ENCODE measurements at places on chromosomes 6 and 20.
A peak's percentile ranks its signal among the peaks of the same experiment; 100 is the strongest.

DNA sequence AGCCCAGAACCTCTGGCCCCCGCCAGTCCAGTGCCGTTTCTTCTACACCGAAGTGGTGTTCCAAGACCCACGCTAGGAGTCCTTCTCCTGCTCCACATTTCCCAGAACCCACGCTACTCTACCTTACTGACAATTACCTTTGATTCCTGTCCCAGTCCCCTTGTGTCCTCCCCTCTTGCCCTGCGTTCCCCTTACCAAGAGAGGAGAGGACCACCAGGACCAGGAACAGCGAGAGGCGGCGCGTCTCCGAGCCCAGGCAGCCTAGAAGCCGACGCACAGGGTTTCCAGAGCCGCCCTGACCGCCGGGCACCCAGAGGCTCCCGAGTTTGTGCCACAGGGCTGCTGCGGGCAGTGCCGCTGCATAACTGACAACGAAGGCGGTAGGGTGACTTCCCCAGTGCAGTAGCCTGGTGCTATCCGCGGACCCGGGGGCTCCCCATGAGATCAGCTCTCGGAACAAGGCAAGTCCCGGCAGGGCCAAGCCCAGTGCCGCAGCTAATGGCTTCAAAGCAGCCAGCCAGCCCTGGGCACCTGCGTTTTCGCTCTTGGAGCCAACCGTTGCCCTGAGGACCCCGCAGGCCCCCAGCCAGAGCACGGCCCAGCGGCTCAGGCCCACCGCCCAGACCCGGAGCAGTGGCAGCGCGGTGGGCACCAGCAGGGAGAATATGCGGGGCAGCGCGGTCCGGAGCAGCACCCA, 512 bp downstream of the TAP1 start:
- peak; percentile 24 for DNase-seq

DNA sequence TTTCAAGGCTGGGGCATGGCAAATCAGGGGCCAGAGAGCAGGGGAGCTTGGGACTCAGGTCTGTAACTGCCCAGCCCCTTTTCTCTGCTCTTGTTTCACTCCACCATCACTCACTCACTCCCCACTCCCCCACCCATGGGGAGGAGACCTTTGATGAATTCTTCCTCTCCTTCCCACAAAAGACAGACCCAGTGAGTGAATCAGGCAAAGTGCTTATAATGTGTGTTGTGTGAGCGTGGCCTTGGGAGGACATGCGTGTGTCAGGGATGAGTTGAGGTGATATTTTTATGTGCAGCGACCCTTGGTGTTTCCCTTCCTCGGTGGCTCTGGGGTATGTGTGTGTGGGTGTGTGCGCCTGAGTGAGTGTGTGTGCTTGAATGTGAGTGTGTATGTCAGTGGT, 1.0 kb upstream of the CUL9 start:
- no peak for DNase-seq

DNA sequence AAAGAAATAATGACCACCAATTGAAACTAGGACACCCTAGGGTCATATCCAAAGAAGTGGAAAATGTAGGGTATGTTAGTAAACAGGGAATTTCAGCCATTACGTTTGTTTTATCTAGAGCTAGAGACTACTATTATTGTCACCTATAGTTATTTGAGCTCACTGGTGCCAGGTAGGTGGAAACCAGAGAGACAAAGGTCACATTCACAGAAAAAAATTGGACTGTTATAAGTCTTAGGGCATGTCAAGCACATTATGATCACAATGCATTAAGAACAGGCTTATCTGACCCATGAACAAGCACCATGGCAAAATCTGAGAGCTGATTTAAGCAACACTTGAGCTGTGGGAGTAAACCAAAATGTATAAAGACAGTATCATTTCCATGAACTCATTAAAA, 530.1 kb upstream of the CITED2 start:
- no peak for DNase-seq

GRCh38 chr6:20533746-20534294, 437 bp upstream of the CDKAL1 start:
- DNase-seq: no peak

DNA sequence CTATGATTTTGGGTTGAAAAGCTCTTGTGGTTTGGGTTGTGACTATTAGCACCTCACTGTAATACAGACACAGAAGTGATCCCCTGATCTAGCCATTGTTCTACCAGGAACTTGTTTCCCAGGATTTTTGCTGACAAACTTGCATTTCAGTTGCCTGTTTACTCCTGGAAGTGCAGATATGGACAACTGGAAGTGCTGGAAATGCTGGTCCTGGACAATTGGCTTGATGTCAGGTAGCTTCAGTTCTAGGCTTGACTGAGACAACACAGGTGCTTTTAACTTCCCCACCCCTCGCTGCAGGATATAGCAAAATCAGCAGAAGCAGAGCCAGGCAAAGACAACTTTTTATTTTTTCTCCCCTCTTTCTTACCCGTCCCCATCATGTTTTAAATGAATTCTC, 27.1 kb upstream of the FBXO30 start:
- no peak for DNase-seq

DNA sequence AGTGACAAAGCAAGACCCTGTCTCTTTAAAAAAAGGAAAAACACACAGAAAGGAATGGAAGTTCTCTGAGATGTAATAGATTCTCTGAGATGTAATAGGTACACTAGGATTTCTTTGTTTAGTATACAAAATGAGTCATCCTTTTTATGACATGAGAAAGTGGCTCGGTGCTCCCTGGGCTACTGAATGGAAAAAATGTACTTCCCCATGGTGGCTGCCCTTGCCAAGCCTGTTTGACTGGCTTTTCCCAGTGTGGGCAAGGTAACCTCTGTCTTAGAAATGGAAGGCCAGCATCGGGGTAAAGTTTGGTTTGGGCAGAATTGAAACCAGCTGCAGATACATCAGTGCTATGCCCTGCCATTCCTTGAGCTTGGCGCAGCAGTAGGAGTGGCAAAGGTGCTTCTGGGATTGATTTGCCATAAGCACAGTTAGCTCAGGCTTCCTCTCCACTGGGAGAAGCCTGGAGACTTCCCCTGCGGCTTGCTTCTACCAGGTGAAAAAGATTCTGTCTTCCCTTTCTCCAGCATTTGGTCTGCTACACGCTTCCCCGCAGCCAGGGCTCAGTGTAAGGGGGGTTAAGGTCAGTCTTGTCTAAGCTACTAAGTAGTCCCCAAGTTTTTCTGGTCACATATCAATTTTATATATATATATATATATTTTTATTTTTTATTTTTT, 24.5 kb downstream of the ARFGEF2 start:
- no peak for DNase-seq

DNA sequence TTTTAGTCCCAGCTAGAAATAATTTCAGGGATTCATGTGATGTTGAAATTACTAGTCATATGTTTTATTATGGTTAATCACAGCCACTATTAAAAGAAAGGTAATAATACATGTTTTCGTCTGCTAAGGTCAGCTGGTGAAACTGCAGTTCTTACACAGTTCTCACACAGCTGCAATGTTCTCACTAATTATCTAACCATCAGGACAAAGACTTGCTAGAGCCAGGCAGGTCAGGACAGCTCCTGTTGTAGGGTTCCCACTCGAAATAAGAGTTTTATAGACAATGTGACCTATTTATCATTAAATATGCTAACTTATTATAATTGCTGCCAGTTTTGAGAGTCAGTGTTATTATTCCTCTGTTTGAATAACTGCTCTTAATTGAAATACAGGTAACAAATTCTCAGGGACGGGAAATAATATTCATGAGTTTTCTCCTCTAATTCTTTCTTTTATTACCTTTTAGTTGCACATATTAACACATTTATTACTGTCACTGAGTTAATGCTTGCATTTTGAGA, 97.9 kb downstream of the GJA1 start:
- DNase-seq: no peak

DNA sequence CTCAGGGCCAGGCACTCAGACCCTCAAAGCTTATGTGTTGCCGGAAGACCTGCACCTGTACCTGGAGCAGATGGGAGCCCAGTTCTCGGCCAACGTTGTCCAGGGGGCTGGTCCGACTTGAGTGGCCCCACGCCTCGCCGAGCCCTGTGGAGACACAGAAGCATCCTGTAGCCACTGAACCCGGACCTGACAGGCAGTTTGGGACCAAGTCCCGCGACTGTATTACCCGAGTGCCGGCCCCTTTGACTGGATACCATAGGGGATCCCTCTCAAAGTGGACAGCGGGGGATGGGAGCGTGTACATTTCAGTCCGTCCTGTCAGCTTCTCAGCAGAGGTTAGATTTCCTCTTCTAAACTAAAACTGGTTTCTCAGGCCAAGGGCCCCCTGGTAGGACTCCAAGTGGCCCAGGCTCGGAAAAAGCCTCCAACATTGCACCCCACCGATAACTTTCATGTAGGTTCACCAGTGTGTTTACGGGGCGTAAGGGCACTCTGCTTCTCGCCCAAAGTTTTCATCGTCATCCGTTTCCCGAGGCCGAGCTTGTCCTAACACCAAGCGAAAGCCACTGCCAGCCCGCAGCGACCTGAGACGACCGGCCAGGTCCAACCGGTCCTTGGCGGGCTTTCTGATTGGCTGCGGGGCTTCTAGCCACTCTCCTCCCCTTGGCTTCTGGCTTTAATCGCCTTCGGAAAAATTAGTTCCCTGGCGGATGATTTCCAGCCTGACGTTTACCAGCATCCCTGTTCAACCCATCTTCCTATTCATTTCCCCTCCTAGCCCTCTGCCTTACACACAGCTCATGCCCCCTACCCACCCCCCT, 10.8 kb downstream of the SIM1 start:
- DNase-seq: peak; percentile 64

DNA sequence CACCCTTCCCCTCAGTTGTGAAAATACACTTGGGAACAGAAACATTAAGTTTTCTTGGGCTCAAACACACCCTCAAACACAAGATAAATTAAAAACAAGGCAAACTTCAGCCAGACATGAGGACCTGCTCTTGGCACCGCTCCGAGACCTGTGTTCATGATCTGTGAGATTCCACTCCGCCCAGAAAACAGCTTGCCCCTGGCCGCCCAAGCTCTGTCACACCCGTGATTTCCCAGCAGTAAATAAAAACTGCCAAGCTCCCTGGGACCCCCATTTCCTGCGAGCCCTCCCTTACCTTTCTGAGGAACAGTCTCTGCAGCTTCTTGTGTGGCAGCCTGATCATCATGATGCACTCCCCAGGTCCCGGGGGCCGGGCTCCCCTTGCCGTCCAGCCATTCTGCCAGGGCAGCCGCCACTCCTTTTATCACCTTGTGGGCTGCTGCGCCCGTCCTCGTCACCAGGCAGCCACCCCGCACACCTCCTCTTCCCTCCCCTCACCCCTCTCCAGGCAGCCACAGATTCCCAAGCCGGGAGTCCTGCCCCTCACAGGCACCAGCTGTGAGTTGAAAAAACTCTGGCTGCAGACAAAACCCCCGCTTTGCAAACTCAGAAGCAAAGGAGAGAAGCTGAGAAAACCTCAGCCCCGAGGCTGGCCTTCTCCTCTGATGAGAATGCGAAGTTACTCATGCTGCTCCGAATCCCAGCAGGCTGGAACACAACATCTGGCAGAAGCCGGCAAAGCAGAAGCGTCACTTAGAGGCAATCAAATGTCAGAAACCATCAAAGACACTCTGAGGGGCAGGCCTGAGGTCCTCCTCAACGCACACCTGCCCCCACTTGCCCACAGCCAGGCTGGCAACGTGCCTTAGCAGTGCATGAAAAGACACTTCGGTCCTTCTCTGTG, 130.4 kb upstream of the RPS6KA2 start:
- no peak for DNase-seq

GRCh38 chr20:39394461-39394860, 432.3 kb downstream of the DHX35 start:
- no peak for DNase-seq

DNA sequence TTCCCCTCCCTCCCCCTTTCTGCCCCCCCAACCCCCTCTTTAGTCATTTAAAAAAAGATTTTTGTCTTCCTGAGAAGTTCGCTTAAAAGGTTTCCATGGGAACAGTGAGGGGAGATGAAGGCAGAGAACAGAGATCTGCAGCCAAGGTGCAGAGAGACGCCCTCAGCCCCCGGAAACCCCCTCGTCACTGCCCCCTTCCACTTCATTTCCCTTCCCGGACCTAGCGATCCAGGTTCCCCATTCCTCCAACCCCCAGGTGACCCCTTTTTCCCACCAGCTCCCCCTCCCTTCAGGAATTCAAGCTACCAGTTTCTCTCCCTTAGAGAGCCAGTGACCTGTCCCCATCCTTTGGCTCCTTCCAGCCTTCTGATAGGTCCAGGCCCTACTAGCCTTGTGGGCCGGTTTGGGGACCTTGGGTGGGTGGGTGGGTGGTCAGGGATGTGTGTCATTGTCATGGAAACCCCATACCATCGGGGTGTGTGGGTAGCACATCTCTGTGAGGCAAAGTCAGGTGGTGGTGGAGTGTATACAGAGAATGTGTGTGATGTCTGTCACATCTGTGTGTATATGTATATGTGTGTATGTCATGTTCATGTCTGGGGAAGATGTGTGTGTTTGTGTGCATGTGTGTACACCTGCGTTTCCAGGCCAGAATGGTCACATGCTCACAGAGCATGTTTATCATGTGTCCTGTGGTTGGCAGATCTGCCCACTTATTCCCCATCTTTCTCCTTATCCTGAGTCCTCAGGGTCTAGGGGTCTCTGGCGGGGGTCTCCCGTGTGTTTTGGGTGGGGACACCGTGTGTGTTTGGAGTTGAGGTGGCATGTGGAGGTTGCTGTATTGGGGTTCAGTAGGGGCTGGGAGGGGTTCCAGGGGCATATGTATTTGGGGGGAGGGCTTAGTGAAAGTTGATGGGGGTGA, 7.0 kb downstream of the SYNGAP1 start:
- no peak for DNase-seq

DNA sequence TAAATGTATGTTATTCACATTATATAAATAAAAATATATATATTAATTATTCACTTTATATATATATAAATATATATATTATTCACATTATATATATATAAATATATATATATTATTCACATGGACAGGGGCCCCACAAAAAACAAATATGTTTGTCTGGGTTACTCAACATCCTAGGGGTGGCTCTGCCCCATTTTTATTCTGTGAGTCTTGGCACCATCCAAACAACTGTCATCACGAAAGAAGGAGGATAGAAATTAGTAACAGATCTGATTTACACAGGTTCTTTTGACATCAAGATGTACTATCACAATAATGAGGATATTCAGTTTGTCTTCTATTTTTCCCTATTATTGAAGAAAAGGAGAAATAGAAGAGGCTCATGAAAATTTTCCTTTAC, 187.3 kb downstream of the GPX5 start:
- no peak for DNase-seq

DNA sequence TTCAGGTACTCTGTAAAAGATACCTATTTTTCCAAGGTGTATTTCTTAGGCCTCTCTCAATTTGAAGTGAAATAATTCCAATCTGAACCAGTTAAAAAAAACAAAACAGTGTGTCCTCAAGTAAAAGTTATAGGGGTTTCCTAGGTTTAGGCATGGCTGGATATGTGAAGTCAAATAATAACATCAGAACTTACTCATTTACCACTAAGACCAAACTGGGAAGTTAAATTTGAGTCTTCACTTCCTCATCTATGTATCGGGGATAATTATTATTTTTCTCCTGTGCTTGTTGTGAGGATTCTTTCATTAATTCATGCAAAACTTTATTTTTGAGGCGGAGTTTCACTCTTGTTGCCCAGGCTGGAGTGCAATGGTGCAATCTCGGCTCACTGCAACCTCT, 86.2 kb upstream of the PTPRK start:
- no peak for DNase-seq

- DNase-seq: no peak
Observed at GRCh38 chr20:46592580-46593362, 42.3 kb upstream of the OCSTAMP start.

GRCh38 chr6:168182908-168183612, 104.0 kb upstream of the FRMD1 start:
- DNase-seq: no peak
